ENCODE measurements at places on chromosomes 1 and 21.
A peak's percentile ranks its signal among the peaks of the same experiment; 100 is the strongest.

GRCh38 chr1:247345881-247346280 is 14.2 kb upstream of the ZNF496 start:
- DNase-seq = no peak

DNA sequence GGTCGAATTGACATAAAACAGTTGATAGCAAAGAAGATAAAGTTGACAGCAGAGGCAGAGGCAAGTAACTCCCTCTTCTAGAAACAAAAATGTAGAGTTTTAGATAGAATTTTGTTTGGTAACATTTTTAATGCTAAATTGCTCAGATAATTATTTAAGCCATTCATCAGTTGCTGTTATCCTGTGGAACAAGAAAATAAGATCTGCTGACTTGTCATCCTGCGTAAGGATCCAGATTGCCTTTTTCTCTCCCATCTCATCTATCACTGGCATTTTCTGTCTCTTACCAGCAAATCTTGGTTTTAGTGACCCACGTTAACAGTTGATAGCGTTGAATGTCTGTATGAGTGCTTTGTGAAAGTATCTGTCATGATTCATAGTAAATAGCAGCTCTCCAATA is 29.8 kb downstream of the SOAT1 start:
- no peak for DNase-seq

GRCh38 chr1:148373192-148373925 is 109.7 kb downstream of the PPIAL4G start:
- peak; percentile 25 for DNase-seq

- no peak for DNase-seq
Observed at GRCh38 chr1:94757931-94758330, 62.2 kb upstream of the SLC44A3 start.

DNA sequence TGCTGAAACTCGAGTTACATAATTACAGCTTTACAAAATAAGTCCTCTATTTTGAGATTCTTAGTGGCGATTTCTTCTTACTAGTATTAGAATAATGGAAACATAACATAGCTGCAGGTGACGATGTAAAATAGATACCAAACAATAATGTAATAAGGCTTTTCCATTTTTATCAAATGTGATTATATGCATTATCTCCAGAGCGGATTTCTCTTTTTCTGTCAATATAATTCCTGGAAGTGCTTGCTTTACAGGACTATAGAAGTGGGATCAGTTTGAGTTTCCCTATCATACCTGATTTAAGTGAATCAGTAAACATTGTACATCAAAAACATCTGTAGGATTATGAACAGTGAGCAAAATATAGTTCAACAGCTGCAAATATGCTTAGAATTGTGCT is 442.5 kb downstream of the NEGR1 start:
- DNase-seq = no peak

DNA sequence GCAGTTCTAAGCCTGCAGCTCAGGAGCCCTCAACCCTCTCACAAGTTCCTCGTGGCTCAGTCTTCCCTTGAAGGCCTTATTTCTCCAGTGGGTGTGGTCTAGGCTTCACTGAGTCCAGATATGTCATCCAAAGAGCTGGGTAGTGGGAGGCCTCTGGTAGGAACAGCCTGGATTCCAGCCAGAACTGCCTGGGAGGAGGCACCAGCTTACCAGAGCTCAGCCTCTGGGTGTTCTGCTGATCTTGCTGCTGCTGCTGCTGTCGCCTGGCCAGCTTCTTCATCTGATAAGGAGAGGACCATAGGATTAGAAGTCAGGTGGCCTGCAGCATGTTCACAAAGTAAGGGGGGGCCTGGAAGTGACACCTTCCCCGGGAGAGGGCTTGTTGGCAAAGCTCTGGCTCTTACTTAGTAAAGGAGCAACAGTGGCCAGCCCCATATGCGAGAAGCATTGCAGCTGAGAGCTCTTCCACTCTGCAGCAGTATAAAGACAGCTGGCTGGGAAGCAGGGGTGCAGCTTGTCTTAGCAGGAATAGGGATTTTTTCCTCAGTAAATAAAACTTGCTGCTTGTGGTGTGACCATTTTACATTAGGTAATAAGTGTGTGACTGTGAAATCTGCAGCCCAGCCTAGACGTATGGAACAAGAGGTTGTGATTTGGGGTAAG is 148.5 kb downstream of the LMX1A start:
- no peak for DNase-seq

- no peak for DNase-seq
Observed at GRCh38 chr1:234108921-234109320, 204.4 kb downstream of the SLC35F3 start.

DNA sequence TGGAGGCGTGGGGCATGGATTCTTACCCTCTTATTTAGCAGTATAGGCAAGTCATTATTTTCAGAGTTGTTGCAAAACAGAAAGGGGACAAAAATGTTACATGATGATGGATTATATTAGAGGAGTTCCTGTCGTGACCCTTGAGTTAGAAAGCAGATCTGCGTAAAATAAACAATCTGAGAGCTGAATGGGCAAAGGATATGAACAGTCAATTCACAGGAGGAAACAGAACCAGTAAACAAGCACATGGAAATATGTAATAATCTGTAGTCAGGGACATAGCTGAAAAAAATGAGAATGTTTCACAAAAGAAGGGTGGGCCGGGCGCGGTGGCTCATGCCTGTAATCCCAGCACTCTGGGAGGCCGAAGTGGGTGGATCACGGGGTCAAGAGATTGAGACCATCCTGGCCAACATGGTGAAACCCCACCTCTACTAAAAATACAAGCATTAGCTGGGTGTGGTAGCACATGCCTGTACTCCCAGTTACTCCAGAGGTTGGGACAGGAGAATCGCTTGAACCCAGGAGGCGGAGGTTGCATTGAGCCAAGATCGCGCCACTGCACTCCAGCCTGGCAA is 20.9 kb downstream of the RCAN1 start:
- DNase-seq = no peak

- no peak for DNase-seq
Observed at GRCh38 chr1:109985247-109986053, 885 bp downstream of the AHCYL1 start.

GRCh38 chr1:12769976-12770505 is 3.5 kb upstream of the PRAMEF12 start:
- no peak for DNase-seq

DNA sequence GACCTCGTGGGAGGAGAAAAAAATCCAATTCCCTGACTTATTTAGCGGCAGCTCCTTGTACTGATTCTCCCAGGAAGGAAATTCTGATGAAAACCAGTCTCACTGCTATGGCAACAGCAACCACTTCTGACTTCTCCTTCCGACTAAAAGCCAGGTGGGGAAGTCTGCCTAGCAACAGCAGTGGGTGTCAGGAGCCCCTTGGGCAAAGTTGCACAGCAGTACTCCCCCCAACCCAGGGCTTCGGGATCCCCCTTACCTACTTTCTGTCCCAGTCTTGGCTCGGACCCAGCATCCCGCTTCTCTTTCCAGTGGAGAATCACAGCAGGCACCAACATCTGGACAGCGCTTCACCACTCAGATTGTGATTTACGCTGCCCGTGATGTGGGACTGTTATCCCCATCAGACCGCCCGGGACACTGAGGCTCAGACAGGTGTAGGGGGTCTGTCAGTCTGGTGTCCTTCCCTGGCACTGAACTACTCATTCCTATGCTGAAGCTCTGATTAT is 24.6 kb downstream of the NKAIN1 start:
- DNase-seq = no peak

GRCh38 chr1:180851995-180852887 is 60.5 kb upstream of the KIAA1614 start:
- peak; percentile 83 for DNase-seq

GRCh38 chr1:152683846-152684245 is 2.1 kb upstream of the LCE2B start:
- no peak for DNase-seq

DNA sequence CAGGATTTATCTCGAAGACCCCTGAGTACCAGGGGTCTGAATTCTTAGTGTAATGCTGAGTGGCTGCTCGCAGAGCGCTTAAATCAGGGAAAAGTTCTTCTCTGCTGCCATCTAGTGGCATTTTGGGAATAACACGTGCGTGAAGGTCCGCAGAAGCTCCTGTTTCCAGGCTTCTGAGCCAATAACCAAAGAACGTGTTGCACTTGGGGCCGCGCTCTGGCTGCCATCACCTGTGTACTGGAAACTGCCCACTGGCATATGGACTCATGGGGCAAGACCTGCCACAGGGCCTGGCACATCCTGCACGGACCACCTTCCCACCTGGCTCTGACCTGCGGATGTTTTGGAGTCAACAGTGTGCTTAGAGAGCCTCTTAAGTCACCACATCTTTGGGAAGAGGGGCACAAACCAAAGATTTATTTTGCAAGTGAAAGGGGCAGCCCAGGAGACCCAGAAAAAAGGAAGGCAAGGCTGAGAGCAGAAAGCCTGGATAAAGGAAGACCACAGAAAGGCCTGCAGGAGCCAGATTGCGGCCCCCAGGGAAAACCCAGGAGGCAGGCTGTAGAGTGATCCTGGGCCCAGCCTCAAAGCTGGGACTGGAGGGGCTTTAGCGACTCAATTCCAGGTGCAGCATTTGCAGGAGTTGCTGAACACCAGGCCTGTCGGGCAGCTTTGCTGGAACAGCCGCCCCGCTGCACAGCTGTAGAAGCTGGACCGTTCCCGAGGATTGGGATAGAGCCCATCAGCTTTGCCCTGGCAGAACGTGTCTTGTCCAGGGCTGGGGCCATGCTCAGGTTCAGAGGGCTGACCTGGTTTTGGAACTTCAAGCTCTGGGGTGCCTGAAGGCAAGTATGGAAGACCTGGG is 13.0 kb downstream of the CHIT1 start:
- peak; percentile 59 for DNase-seq

- no peak for DNase-seq
Observed at GRCh38 chr1:1206376-1206965, at the start of gene TNFRSF18. TNFRSF18 (minus strand) TSS chr1:1206592; CDS start chr1:1206571, 21 bp downstream.

DNA sequence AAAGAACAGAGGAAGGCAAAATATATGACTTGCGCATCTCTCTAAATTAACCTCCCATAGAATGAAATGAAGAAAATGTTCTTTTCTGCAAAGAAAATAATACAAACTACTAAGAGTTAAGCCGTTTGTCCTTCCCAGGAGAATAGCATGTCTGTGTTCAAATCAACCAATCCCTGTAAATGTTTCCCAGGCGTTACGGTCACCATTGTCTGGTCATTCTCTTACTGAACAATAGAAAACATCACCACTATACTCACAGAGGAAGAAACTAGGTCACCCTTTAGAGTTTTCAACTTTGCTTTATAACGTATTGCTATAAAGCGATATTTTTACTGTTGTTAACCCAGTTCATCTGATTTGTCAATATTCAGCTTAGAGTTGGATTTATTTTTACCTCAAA is 34.1 kb downstream of the COL11A1 start:
- DNase-seq = no peak

DNA sequence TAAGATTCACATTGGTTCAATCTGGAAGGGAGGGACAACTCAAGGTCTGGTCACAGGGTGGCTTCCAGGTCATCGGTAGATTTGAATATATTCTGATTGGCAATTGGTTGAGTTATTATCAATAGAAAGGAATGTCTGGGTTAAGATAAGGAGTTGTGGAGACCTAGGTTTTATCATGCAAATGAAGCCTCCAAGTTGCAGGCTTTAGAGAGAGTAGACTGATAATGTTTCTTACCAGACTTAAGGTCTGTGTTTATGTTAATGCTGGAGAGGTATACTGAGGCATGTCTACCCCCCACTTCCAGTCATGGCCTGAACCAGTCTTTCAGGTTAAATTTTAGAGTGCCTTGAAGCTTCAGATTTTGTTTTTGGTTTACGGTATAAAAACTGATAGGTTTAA is 29.7 kb downstream of the USP25 start:
- no peak for DNase-seq

DNA sequence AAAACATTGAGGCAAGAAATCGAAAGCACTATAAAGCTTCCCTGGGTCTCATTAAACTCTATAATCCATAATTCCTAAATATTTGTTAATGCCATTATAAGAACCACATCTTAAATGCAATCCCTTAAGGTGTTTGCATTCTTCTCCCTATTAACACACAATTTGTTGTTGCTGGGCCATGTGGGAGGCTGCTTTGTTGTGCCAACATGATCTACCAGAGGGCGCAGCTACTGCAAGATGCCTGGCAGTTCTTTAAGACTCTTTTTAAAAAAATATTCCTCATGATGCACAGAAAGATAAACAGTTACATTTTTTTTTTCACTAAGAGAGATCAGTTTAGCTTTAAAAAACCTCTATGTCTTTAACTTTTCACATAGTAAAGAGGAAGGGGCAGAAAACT is 39.0 kb upstream of the BCAS2 start:
- no peak for DNase-seq

DNA sequence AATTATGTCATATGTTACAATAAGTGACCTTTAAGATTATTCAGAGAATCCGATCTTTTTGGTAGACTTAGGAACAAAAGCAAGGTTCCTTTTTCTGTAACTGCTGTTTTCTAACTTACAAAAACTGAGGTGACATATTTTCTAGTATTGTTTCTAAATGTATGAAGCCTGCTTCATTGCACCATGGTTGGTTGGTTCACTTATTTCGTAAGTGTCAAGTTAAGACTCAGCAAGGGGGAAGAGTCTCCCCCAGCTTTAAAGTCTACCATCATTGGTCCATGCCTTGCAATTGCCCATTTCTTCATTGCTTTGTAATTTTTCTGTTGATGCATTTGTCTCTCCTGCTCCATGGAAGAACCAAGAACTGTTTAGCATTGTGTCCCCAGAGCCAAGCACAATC is 136.9 kb downstream of the DISC1 start:
- peak; percentile 88 for DNase-seq

DNA sequence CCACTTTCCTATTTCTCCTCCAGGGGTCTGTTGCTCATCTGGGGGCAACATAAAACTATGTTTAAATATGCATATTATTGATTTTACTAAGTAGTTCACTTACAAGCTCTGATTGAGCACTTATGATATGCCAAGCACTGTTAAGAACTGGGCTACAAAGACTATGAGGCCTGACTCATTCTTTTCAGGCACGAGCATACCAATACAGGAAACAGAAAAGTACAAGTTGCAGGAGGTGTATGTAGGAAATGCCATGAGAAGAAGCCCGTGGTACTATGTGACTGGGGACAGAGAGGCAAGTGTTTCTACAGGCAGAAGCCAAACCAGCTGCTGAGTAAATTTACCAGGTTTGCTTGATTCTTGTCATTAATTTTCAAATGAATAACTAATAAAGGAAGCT is 120.4 kb upstream of the PTGFR start:
- DNase-seq = no peak

DNA sequence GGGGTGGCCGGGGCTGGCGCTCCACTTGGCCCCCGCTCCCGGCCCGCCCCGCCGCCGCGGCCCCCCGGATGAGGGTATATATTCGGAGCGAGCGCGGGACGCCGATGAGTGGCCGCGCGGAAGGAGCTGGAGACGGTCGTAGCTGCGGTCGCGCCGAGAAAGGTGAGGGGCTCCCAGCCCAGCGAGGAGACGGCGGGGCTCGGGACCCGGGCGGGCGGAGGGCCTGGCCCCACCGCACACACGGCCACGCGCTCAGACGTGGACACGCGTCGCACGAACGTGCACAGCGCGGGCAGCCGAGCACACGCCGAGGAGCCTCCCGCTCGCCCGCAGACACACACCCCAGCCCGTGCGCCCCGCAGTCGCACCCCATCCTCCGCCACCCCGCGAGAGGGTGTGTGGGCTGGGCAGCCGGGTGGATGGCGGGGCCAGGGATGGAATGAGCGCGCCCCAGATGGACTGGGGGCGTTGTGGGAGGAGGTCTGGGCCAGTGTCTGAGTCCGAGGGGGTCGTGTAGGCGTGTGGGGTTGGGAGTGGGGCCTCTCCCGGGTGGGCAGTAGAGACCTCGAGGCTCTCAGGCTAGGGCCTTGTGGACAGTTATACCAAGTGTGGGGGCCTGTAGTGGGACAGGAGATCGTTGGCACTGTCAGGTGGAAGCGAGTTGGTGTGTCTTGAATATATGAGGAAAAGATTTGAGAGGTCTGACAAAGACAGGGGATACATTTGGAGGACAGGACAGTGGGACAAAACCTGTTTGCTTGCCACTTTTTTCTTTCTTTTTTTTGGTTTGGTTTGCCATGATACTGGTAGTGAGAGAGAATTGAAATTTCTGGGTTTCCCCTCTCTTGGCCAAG is at the start of gene UAP1:
UAP1 (plus strand) TSS at position 107 of the 854 bp plus-strand sequence. CDS start 4,347 bp downstream, outside the sequence.
- no peak for DNase-seq

Data from MV-4-11 (cell line).